ENCODE measurements at places on chromosomes 3 and 15.

DNA sequence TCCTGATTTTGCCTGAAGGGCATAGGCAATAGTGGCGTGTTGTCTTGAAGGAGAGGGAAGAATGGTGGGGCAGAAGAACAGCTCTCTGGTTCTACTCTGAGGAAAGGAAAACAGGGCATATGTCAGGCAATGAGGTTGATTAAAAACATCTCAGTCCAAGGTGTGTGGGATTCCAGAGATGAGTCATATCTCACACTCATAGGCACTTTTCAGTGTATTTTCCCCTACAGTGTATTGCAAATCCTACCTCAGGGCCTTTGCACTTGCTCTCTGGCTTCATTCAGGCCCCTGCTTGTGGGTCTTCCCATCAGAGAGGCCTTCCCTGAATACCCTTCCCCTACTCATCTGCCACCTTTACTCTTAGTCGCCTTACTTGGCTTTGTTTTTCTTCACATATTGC, 107.8 kb downstream of the SLCO3A1 start:
- DNase-seq = no peak

GRCh38 chr3:39408493-39409372, 2.2 kb downstream of the RPSA start:
- DNase-seq = no peak

DNA sequence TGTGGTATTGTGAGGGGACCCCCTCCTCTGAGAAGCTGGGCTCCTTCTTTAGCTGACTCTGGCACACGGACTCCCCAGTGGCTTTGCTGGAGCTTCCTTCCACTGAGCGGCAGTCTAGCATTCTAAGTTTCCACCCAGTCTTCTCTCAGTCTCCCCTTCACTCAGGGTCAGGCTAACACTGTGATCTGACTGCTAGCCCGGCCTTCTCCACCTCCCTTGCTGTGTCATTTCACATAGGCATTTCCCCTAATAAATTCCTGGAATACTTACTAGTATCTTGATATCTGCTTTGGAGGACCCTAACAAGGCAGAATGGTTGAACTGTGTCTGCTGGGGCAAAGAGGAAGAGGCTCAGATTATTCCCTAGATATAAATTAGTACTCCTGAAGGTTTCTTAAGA, 106.2 kb upstream of the THBS1 start:
- no peak for DNase-seq

DNA sequence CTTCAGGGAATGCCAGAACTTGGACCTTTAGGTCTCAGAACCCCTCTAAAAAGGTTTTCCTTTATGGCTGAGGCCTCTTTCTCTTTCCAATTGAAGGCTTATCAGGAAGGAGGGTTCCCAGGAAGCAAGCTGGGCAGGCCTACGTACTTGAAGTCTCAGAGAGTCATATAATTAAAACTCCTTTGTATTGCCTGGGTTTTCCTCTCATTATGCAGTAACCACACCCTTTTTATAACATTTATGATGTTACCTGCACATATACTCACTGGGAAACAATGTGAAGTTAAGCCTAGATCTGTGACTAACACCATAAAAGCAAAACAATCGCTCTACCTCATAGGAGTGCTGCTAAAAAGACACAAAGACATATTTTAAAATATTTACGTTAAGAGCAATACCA, 27.3 kb downstream of the SERP1 start:
- DNase-seq = no peak

DNA sequence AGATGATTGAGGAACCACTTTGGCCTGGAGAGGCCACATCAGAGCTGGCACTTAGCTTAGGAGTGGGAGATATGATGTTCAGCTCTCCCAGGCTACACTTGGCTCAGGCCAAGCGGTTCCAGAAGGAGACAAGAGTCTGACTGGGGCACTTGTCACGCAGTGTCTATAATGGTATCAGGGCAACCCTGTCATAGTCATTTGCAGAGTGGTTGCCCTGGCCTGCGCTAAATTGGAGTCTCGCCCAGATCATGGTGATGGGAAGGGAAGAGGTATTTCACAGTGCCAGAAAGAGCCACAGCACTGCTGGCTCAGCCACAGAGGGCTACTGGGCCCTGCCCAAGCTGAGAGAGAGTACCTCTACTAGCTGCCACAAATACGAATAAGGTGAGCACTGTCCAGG, 186.9 kb upstream of the CRBN start:
- DNase-seq = peak; percentile 22

GRCh38 chr15:49900006-49900902, 218.8 kb downstream of the ATP8B4 start:
- DNase-seq = peak; percentile 77

DNA sequence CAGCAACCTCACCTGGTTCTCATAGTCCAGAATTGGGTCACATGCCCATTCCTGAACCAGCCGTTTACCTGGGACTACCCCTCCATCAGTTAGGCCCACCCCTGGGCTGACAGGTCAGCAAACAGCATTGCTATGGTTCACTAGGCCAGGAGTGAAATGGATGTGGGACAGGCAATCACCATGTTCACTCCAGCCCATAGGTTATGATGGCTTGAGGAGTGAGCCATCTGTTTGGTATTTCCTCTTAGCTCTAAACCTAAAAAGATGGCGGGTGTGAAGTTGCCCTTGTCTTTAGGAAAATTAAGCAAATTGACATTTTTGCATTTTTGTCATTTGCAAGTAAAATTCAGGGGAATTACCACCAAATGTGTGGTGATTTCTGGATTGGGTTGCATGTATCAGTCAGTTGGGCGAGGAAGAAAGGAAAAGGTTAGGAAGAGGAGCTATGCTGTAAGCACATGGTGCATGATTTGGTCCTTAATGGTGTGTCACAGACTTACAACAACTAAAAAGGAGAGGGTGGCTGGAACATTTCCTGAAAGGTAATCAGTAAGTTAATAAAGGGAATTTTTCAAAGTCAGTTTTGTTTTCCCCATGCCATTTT, 17.2 kb downstream of the NXPE3 start:
- DNase-seq = no peak
